NT2/D1 (cell line): ENCODE measurements at places on chromosomes 1 and 21.

GRCh38 chr1:182357913-182358312, 33.7 kb downstream of the GLUL start:
- no peak for DNase-seq

DNA sequence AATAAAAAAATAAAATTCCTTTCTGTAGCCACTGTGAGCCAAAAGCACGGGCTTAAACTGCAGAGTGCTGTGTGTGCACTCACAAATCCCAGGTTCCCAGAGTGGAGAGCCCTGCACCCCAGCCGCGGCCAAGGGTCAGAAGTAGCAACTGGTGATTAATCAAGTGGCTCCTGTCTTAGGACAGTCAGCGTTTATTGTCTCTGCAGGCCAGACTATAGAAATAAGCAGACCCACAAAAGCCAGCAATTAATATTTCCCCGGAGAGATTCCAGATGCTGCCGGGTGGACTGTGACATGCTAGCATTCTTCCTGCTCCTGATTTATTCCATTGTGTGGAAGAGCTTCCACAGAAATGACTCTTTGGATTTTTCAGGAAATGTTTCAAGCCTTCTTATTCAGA, 412.2 kb downstream of the KIF26B start:
- DNase-seq = no peak

DNA sequence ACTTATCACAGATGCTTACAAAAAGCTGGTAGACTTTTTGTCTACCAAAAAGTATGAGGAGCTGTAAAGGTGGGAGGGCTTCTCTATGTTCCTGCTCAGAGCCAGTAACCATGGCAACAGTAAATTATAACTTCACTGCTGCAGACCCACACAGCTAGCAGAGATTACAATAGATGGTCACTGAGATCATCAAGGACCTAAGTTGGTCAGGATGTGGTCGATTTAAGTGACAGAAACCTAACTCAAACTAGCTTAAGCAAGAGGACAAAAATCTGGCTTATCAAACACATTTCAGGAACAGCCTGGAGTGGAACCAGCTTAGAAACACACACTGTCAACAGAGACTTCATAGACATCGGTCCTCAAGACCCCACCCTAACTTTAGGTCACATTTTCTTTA, 113.4 kb upstream of the ATP1A1 start:
- no peak for DNase-seq

DNA sequence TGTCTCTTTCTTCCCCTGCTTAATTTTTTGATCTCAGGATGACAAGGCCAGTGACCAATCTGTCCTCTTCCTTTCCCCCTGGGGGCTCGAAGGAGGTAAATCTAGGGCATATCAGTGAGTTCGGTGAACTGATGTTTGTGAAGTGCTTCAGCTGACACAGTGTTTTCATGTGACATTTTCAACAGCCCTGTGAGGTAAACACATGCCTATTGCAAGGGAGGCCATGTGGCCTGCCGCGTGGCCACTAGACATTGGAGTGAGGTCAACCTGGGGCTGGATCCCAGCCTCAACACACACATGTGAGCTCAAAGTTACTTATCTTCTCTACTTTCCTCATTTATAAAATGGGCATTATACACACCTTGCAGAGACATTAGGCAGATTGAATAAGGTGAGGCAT, 126.3 kb downstream of the PLPP3 start:
- no peak for DNase-seq

GRCh38 chr1:181807251-181807650, 254.3 kb downstream of the ZNF648 start:
- no peak for DNase-seq

GRCh38 chr1:76961181-76961819, 94.0 kb downstream of the ST6GALNAC5 start:
- no peak for DNase-seq

GRCh38 chr21:42654179-42654912, 925 bp downstream of the PDE9A start:
- no peak for DNase-seq

GRCh38 chr1:111618961-111619634, 491 bp upstream of the RAP1A start:
- DNase-seq = peak; percentile 2
